ENCODE measurements at places on chromosomes 1 and 21.

GRCh38 chr1:113793878-113794834, 18.1 kb downstream of the RSBN1 start:
- no peak for DNase-seq

- no peak for DNase-seq
These were observed 466 bp downstream of the VPS26C start for GRCh38 chr21:37266515-37267221.

DNA sequence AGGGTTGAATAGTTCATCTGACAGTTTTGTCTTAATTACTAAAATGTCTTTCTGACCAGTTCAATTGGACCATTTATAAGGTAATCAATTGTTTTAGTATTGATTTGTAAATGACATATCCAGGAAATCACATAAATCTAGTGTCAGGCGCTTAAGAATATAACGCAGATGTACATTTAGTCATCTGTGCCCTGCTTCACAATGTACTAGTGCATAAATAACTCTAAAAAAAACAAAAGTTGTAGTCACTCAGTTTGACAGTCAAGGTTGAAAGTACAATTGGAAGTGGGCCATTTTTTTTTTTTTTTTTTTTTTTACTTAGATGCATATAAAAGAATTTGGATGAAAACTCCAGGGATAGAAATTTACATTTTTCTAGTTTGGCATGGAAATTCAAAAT, 490.4 kb downstream of the PTPRC start:
- DNase-seq, result no peak

- DNase-seq, result no peak
These were observed 36.6 kb downstream of the CAPZB start for GRCh38 chr1:19448491-19449439.

DNA sequence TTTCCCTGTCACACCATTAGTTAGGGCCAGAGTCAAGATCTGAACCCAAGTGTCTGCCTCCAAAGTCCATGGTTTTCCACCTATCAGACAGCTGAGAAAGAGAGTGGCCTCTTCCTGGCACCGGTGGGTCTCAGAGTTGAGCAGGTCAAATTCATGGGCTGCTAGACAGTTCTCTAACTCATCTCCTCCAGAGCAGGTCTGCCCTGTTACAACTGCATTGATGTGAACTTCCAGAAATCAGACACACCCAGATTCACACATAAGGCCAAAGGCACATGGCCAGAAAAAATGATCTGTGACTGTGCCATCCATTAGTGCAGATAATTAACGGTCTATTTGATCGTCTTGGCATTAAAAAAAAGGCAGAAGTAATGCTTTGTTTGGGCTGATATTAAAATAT, 17.5 kb downstream of the SMIM12 start:
- no peak for DNase-seq

GRCh38 chr1:162011337-162012012, 12.2 kb downstream of the OLFML2B start:
- no peak for DNase-seq

GRCh38 chr1:159473335-159473734, 33.8 kb downstream of the OR10J1 start:
- no peak for DNase-seq

- DNase-seq, result no peak
These were observed 90.7 kb downstream of the GPR88 start for GRCh38 chr1:100628631-100629081.

DNA sequence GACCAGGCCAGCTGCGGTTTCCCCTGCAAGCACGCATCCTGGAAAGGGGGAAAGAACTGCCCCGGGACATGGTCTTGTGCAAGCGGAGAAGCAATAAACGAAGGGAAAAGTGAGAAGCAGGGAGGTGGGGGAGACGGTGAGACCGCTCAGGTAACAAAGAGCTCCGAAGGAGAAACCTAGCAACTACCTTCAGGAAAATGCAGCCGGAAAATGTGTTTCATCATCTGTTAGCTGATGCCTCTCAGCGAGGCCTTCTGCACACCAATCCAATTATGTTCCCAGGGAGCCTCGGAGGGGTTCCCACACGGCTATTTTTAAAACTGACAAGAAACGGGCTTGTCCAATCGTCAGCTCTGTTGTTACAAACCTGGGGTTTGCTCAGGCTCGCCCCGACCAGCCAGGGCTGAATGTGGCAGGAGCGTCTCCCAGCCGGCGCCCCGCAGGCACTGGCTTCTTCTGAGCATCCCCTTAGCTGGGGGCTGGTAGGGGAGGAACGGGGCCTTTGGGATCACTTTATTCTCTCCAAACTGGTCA, 3.4 kb downstream of the RIPK4 start:
- DNase-seq, result no peak

- no peak for DNase-seq
These were observed 29.6 kb downstream of the PROX1 start for GRCh38 chr1:214017191-214017982.

DNA sequence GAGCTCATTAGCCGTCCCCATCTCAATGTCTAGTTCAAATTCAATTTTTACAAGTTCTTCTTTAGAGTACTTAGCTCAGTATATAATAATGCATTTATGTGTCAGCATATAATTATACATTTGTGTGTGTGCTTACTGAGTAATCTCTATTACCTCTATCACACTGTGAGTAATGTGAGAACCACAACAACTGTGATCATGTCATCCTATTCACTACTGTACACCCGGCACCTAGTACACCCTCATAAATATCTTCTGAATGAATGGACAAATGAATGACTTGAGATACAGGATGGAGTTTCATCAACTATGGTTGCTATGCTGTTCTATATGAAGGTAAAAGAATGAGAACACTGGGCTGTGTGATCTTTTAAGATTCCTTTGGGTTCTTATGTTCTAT, 124.0 kb downstream of the GPATCH2 start:
- DNase-seq, result no peak

DNA sequence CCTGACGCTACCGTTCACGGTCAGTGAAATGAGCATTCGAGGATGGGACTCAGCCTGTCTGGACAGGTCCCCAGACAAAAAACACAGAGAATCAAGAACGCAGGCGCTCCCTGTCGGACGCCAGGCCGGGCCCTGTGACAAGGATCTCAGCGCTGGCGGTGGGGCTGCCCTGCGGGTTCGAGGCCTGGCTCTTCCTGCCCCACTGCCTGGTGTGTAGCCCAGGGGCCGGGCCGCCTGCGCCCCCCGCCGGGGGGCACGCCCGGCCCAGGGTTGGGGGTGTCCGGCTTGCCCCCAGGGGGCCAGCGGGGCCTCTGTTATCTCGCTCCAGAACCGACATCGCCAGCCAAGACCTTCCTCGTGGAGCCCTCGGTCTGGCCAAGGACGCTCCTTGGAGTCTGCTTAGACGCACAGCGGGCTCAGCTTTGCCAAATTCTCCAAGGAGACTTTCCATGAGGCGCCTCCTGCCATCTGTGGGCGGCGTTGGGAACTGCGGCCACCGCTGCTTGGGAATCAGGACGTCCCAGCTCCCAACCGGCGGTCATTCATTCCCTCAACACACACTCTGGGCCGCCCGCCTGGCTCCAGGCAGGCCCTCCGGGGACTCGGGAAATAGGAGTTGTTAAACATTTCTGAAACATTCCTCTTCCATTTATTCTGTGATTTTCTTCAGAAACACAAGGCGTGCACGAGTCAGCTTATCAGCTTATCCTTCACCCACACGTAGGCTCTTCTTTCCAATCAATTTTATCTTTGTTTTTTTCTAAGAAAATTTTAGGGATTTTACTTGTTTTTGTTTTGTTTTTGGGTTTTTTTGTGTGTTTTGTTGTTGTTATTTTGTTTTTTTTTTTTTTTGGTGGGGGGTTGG, 11.3 kb upstream of the RIPK4 start:
- no peak for DNase-seq

DNA sequence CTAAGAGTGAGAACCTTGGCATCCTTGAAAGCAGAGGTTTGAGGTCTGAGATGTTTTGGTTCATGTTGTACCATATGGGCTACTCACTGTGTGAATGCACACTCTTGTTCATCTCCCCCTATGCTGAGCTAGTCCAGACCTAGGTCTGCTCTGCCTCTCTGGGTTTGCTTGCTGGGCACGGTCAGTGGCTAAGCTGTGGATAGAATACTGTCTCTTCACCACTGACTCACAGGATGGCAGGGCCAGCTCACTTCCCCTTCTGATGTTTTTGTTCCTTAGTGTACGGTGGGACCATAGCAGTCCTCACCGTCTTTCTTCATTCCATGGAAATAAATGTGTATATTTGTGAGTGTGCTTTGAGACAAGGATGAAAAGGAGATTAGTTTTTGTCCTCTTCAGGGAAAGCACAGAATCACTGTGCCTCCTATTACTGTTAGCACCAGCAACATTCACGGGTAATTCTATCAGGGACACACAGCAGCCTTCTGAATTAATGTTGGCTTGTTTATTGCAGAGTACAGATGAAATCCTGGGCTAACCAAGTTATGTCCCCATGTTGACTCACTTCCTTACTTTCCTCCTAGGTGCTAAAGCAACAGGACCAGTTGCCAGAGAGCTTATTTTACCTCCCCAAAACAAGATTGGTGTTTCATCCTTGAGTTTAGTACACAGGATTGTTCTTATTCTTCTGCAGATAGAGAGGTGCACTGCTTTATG, 56.9 kb upstream of the IVNS1ABP start:
- DNase-seq, result no peak

GRCh38 chr1:94555091-94555490, 13.5 kb upstream of the F3 start:
- no peak for DNase-seq

- DNase-seq, result no peak
These were observed 140.0 kb downstream of the SLC45A1 start for GRCh38 chr1:8457760-8458381.

- DNase-seq, result no peak
These were observed 61.3 kb upstream of the BACH1 start for GRCh38 chr21:29237110-29238052.

- DNase-seq, result peak; percentile 19
These were observed 43.4 kb downstream of the RALGPS2 start for GRCh38 chr1:178768423-178768822.

- no peak for DNase-seq
These were observed 2.9 kb downstream of the CACHD1 start for GRCh38 chr1:64472805-64473204.
